NCI-H2171 treated with DMSO at 0.1 percent for 48 hours (cell line): ENCODE measurements at places on chromosomes 1 and 21.

GRCh38 chr1:27161594-27161993 is 6.7 kb upstream of the SLC9A1 start:
- no peak for DNase-seq

DNA sequence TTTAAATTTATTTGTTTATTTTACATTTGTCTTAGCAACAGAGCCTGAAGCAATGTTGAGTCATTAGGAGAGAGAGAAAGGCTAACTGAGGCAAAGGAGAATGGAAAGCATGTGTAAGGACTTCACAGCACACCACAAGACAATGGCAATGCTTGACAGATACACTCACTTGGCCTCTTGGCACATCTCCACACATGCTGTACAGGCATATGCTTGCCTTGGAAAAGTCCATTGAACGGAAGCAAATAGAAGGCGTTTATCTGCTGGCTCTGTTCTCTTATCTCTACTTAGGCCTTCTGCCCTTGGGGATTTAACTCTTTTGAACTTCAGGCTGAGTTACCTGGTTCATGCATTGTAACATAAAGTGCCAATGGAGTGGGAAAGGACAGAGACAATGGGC is 262.2 kb upstream of the POU3F1 start:
- DNase-seq, result peak; percentile 62

GRCh38 chr1:43492826-43493225 is 37.9 kb upstream of the PTPRF start:
- no peak for DNase-seq

DNA sequence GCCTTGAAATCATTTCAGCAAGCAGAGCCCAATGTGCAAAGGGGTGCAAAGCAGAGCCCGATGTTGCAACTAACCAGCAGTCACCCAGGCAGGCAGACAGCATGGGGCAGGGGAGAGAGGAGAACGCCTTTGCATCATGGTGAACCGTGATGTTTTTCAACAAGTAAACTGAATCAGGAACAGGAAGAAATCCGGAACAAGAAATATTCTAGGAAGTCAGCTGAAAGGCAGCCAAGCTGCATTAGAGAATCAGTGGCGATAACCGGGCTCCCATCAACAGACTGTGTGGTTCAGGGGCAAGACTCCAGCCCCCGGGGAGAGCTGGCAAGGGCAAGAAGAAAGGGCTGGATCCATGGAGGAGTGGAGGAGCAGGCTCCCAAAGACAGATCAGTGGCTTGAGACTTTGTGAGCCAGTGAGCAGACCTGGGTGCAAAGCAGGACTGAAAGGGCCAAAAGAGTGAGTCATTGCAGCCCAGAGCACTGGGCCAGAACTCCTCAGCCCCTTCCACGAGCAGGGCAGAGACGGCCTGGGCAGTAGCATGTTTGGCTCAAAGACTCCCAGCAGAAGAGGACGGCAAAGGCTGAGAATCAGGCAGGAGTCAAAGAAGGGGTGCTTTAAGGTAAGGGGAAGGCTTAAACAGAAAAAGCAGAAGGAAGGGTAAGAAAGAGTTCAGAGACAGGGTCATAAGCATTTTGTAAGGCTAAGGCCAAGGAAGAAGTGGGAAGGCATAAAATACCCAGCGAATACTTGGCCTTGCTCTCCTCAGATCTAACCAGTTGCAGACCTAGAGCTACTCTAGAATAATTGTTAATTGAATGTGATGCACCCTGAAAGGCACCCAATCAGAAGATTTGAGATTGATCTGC is 155.0 kb downstream of the SETD4 start:
- DNase-seq, result no peak

- DNase-seq, result no peak
Measured at GRCh38 chr1:46940307-46940706, 969 bp downstream of the CYP4A11 start.

- no peak for DNase-seq
Measured at GRCh38 chr1:192977089-192977706, 82.0 kb downstream of the UCHL5 start.

DNA sequence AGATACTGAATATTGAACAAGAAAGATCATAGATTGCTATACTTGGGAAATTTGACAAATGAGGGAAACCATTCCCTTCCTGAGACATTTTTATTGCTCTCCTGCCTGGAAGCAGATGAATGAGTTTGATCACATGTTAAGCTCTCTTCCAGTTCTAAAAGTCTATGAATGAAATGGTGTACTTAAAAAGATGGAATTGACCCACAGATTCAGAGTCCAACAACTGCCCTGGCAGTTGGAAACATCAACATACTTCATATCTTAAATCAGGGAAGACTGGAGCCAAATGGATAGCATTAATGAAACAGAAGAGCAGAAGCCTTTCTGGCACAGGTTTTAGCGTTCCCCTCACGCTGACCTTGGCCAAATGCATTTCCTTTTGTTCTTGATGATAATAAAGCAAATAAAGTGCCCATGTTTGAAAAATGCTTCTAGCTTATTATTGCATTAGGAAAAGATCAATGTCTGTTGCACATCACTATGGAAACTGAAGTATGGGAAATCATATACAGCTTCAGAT is 142.6 kb downstream of the ESRRG start:
- DNase-seq, result no peak

- no peak for DNase-seq
Measured at GRCh38 chr1:48931506-48932192, 155.0 kb upstream of the BEND5 start.

DNA sequence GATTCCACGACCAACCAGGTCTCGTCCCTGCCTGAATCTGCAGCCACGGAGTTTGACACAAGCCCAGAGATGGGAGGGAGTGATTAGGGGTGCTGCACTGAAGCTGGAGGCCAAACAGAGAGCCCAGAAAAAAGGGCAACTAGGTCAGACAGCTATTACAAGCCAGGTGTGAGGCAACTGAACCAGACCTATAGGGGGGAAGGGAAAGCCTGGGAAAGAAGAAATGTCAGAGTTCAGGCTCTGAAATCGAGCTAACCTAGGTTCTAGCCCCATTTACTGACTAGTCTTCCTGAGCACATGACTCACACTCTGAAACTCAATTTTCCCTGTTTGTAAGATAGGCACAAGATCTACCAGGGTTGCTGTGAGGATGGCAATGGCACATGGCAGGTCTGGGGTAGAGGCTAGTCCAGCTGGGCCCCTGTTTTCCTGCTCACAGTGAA is 1.7 kb downstream of the DHCR24 start:
- DNase-seq, result no peak

- no peak for DNase-seq
Measured at GRCh38 chr21:44732956-44733355, 21.6 kb upstream of the TSPEAR start.
